ENCODE measurements at places on chromosomes 11 and 22.
A peak's percentile ranks its signal among the peaks of the same experiment; 100 is the strongest.

- DNase-seq: no peak
Measured at GRCh38 chr11:60862171-60862570, 5.2 kb upstream of the ZP1 start.

DNA sequence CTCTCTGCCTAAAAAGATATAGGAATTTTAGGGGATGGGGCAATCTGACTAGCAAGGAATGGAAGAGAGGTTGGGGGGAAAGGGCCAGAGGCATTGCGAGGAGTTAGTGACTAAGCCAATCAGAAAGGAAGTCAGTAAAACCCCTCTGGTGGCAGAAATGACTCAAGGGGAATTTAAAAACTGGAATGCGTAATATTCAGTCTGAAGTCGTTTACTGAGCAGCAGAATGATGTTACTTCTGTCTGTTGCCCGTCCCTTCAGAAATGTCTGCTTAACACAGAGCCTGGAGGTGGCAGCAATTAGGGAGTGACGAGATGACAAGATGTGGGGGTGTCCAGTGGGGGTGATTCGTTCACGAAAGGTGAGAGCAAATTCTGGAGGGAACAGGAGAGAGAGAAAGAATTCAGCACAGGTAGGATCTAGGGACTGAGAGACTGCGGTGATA lies 107.7 kb upstream of the CLMP start:
- no peak for DNase-seq

DNA sequence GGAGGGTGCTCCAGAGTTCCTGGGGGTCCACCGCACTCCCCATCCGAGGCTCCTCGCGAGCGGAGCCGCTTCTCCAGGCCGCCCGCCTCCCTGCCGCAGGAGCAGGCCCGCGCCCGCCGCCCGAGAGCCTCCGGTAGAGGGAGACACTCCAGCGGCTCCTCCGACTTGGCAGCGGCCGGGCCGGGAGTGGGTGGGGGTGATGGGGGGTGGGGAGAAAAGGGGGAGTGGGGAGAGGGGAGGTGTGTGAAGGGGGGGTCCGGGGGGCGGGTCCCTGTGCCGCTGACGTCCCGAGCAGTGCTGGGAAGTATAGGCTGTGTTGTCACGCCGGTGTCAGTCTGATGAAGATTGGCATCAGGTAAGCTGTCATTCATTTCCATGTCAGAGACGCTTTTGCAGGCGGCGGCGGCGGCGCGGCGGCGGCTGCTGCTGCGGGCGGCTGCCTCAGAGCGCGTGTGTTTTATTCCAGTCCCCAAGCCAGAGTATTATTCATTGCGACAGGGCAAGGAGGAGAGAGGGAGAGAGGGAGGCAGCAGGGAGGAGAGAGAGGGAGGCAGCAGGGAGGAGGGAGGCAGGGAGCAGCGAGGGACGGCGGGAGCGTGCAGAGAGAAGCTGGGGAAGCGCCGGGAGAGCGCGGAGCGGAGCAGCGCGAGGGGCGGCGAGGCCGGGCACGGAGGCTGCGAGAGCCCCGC lies at the start of gene PKNOX2:
Gene PKNOX2 (plus strand): TSS at position 330 of the 689 bp plus-strand sequence. CDS start 186,555 bp downstream, outside the sequence.
- peak; percentile 9 for DNase-seq

DNA sequence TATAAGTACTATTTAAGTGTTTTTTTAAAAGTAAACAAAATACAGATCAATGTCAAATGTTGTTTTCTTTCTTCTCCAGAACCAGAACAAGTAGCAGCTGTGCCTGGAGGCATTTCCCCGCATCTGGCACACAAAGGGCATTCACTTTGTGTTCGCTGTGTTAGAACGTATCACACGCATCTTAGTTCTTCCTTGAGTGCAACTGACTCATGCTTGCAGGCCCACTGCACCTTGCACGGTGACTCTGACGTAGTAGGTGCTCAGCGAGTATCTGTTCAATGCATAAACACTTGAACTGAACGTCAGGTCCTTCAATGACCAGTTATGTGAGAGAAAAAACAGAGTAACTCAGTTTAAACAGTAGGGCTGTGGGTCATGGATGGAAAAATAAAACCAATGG lies 3.5 kb downstream of the IFT27 start:
- DNase-seq: no peak

DNA sequence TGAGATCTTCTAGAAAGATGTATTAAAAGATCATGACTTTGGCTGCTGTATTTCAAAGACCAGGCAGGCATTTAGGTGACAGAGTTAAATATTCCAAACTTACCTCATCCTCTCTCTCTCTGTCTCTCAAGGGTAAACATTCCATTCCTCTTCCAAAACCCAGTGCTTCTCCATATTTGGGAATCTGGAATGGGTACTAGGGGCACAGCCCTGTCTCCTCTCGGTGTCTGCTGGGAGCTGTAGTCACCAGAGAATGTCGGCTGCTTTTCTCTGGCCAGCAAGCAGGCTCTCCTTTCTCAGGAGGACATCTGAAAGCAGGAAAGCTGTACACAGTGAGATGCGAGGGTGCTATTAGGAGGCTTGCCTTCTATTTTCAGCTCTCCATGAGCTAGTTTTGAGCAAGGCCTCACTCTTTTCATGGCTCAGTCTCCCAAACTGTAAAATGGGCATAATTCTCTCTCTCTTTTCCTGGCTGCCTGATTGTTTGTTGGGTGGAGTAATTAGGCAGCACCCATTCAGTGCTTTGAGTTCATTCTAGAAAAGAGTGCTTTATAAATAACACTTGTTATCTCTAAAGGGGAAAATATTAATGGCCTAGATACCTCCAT lies 9.3 kb upstream of the PEX26 start:
- no peak for DNase-seq

DNA sequence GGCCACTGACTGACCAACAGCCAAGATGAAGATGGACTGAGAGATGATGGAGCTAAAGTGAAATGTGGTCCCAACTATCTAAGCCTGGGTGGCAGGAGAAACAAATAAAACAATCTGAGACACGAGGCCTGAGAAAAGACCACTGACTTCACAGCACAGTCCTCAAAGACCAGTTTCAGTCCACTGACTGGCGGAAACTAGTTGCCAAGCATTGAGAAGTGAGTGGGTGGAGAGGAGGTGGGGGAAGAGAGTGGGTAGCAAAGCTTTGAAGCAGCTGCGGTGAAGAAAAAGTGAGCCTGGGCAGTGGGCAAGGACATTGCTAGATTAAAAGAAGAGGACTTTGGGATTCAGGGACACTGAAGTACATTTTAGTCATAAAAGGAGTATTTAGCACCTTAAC lies 1.9 kb downstream of the MS4A1 start:
- no peak for DNase-seq

GRCh38 chr11:125933030-125933813 lies 12.6 kb upstream of the VSIG10L2 start:
- DNase-seq: no peak

All from stimulated activated CD8-positive, alpha-beta memory T cell treated with anti-CD3 and anti-CD28 coated beads, Interleukin-2, amount 100 ng/mL, for 1 hour (primary cell).